HS-27A (cell line): ENCODE measurements at places on chromosomes 6 and 20.

DNA sequence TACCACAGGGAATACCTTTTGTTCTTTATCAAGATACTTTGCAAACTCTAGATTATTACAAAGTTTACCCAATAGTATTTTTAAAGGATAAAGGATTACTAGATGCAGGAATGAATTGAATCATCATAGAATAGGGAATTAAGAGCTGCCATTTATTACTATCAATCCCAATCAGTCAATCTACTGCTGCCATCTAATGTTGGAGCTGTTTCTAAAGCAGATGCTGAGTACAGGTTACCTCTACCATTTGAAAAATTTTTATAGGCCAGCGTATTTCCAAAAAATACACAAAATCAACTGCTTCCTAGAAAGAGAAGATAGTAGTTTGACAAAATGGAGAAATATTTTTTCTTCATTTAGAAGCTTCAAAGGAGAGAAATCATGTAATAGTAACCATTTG, 520.4 kb downstream of the ADGRB3 start:
- DNase-seq = no peak

DNA sequence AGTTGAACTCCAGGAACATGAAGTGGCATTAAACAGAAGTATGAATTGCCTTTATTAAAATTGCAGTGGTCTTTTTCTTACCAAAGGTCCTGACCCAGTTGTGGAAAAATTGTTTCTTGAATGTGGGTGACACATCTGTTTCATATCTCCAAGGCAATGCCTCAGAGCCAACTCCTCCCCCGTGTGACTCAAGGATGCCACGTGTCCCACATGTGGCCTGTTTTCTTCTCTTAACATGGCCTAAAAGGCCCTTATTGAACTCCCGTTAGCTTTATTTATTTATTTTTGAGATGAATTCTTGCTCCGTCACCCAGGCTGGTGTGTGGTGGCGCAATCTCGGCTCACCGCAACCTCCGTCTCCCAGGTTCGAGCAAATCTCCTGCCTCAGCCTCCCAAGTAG, 128.4 kb upstream of the ESR1 start:
- peak; percentile 84 for DNase-seq

- peak; percentile 20 for DNase-seq
Observed at GRCh38 chr20:13800728-13801134, 15.9 kb downstream of the NDUFAF5 start.

DNA sequence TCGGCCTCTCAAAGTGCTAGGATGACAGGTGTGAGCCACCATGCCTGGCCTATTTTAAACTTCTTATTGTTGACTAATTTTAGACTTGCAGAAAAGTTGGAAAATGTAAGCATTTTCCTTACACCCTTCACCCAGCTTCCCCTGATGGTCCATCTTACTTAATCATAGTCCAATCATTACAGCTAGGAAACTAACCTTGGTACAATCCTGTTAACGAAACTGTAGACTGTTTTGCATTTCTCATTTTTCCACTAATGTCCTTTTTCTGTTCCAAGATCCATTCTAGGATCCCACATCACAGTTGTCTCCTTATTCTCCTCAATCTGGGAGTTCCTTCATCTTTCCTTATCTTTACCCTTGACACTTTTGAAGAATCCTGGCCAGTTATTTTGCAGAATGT, 659 bp upstream of the GFRA4 start:
- DNase-seq = no peak

DNA sequence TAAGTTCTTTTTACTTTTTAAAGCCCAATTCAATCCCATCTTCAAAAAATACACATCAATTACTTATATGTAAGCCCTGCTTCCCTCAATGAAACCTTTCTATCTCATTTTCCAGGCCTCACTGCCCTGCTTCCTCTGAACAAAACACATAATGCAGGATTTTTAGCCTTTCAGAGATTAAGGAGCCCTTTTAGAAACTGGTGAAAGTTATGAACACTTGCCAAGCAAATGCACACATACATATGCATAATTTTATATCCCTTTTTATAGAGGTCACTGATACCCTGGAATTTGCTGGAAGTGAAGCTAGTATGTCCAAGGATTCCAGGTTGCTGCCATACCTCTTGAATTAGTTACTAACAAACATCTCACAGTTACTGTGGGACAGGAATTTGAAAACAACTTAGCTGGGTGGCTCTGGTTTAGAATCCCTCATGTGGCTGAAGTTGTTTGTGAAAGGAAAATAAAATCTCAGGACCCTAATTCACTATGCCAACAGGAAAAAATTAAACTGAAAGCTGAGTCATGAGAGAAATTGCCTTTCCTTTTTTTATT, 75.8 kb downstream of the UBE3D start:
- DNase-seq = no peak

DNA sequence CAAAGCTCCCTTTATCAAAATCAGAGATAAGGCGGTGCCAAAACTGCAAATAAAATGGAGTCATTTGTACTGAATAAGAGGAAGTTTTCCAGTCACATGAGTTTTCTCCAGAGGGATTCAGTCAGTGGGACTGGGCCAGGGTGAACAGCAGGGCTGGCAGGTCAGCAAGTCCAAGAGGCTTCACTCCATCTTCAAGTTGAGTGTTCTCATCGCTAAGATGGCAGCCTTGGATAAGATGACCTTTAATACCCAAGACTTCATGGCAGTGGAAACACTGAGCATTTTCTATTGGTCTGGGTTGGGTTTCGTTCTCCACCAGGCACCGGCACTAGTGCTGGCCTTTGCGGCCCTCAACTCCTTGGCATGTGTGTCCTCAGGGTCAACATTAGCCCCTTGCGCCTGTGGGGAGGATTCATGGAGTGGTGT, 29.3 kb upstream of the IGF2R start:
- DNase-seq = no peak

DNA sequence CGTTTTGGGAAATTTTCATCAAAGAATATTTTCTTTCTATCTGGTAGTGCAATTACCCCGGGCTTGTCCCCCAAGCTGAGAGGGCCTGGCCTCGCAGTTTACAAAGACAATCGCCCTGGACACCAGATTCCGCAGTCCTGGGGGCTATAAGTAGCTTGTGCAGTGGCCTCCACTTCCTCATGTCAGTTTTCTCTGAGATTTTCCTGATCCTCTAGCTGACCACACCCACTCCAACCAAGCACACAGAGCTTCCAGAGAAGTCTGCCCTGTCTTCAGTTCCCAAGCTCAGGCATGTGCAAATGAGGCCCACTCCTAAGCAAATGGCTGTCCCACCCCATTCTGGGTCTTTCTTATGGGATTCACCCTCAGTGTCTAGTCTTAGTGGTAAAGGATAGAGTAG, 245.3 kb downstream of the MAFB start:
- DNase-seq = no peak
